H9 (cell line): ENCODE measurements at places on chromosomes 5 and 9. TPM values are rescaled to one million over a fixed set of nuclear protein-coding genes. Genes with fewer than 3 reads are reported as not detected.
A peak's percentile ranks its signal among the peaks of the same experiment; 100 is the strongest.

The HSPB3 gene
- not detected in 2 replicates for total RNA-seq

The EGFLAM gene
- 0.33 TPM in 2 replicates for total RNA-seq

The IFNA14 gene
- not detected in 2 replicates for total RNA-seq

The F12 gene
- 2.3 and 3.5 TPM in 2 replicates for total RNA-seq

The PCDHGA12 gene
- total RNA-seq, result 1.3 and 1.4 TPM in 2 replicates

The C9 gene
- not detected in 2 replicates for total RNA-seq

The YTHDC2 gene
- 18.9 and 22.5 TPM in 2 replicates for total RNA-seq

The COL15A1 gene
- total RNA-seq, result 0.15 TPM in 1 of 2 replicates, not detected in the other

The LCN6 gene
- not detected in 2 replicates for total RNA-seq

The LRRC26 gene
- total RNA-seq, result 0.55 and 0.96 TPM in 2 replicates

GRCh38 chr5:24353611-24354010 lies 291.2 kb downstream of the CDH10 start:
- H3K27ac ChIP-seq, result no peak overlapping the region
- no peaks in the 10 kb centered on the region for H3K27me3 ChIP-seq
- H3K4me3 ChIP-seq, result no peak overlapping the region
- DNase-seq, result no peak
- no peaks in the 10 kb centered on the region; the same call in 1 of the 2 replicates for H3K4me1 ChIP-seq

- H3K36me3 ChIP-seq, result peaks cover 17% of the 10 kb centered on the region
- H3K27me3 ChIP-seq, result no peaks in the 10 kb centered on the region
- DNase-seq, result no peak
- H3K27ac ChIP-seq, result no peak overlapping the region
Measured at GRCh38 chr5:173020643-173021042, 35.5 kb upstream of the CREBRF start.

DNA sequence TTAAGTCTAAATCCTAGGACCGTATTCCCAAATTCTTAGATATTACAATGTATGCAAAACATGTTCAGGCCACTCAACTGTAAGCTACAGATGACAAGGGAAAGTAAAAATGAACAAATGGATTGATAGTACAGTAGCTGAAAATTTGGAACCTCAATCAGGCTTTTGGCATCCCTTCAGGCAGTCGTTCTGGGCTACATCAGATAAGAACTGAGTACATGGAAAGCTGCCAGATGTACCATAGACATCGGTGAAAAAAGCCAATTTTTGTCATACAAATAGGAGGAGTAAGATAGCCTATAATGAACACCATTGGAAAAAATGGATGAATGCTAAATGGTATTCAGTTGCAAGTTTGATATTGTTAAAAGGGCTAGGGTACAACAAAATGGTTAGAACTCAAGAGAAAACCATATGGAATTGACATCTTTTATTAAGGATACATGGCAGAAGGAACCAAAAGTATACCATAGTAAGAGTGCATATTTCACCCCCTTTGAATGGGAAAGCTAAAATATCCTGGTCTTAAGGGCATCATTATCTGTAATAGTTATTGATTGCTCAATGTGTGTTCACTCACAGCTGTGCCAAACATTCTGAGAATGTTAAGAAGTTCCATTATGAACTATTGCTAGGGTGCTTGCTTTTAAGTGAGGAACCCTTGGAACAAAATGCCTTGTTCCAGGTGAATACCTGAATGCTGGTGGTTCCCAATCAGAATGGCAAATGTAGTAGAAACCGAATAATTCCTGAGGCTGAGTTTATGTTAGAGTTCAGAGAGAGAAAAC lies 86.4 kb downstream of the NR3C1 start:
- no peaks in the 10 kb centered on the region for H3K27me3 ChIP-seq
- DNase-seq, result no peak
- no peak overlapping the region for H3K27ac ChIP-seq
- no peak overlapping the region for H3K4me3 ChIP-seq
- H3K36me3 ChIP-seq, result peaks cover 3% of the 10 kb centered on the region; the same call in 1 of the 3 replicates

DNA sequence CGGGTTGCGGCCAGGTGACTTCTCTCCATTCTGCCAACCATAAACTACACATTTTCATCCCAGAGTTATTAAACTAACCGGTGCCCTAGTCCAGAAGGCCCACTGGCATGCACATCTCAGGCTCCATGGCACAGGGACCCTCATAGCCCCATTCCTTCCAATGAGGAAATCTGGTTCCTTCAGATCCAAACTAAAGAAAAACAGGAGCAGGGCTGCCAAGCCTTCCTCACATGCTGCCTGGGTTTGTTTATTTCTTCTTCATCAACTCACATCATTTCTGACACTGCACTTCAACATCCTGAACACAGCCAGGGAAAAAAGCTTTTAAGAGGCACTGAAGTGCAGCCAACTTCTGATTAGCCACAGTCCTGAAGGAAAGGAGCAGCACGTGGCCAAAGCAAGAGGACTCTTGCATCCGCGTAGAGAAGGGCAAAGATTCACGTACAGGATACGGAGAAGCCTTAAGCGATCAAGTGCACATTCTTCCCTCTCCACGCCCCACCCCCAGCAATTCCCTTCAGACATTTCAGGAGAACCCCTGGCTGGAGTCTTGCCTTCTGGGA lies 22.5 kb downstream of the LHFPL2 start:
- no peak for DNase-seq
- H3K4me3 ChIP-seq, result no peak overlapping the region
- H3K27ac ChIP-seq, result no peak overlapping the region
- peaks cover 52% of the 10 kb centered on the region for H3K36me3 ChIP-seq
- H3K27me3 ChIP-seq, result no peaks in the 10 kb centered on the region

- H3K4me1 ChIP-seq, result no peaks in the 10 kb centered on the region; the same call in 1 of the 2 replicates
- DNase-seq, result no peak
- no peaks in the 10 kb centered on the region for H3K36me3 ChIP-seq
- H3K27ac ChIP-seq, result no peak overlapping the region
- no peak overlapping the region for H3K4me3 ChIP-seq
Measured at GRCh38 chr9:93815677-93816076, 139.5 kb downstream of the BARX1 start.

DNA sequence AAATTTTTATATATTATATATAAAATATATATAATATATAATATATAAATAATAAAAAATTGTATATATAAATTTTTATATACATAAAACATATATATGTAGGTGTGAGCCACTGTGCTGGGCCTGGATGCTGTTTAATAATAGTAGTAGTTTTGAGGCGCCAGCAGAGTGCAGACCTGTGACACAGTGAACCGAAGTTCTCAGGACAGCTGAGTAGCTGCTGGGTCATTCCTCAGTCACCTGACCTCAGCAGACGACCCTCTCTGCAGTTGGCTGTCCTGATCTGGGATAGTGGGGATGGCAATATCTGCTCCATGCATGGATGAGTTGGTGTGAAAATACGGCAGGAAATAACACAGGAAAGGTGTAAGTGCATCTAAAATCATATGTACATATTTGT lies 3.3 kb upstream of the SNX18 start:
- no peak overlapping the region for H3K4me3 ChIP-seq
- H3K36me3 ChIP-seq, result peaks cover under 1% of the 10 kb centered on the region; the same call in 1 of the 3 replicates
- DNase-seq, result no peak
- no peak overlapping the region for H3K27ac ChIP-seq

GRCh38 chr5:134019636-134020035 lies 14.9 kb upstream of the VDAC1 start:
- H3K27ac ChIP-seq, result no peak overlapping the region
- H3K27me3 ChIP-seq, result no peaks in the 10 kb centered on the region
- H3K36me3 ChIP-seq, result no peaks in the 10 kb centered on the region
- H3K4me1 ChIP-seq, result no peaks in the 10 kb centered on the region; the same call in 1 of the 2 replicates
- DNase-seq, result no peak
- no peak overlapping the region for H3K4me3 ChIP-seq

GRCh38 chr9:99107421-99107820 lies 2.5 kb downstream of the TGFBR1 start:
- H3K27me3 ChIP-seq, result no peaks in the 10 kb centered on the region
- H3K36me3 ChIP-seq, result no peaks in the 10 kb centered on the region; the same call in 1 of the 2 replicates
- H3K27ac ChIP-seq, result no peak overlapping the region
- DNase-seq, result no peak
- H3K4me3 ChIP-seq, result no peak overlapping the region

- peaks cover 6% of the 10 kb centered on the region for H3K4me1 ChIP-seq
- no peak overlapping the region for H3K27ac ChIP-seq
- H3K36me3 ChIP-seq, result no peaks in the 10 kb centered on the region
- no peak for DNase-seq
- no peaks in the 10 kb centered on the region; the same call in 1 of the 2 replicates for H3K27me3 ChIP-seq
Measured at GRCh38 chr5:59360130-59360555, 533.4 kb downstream of the PDE4D start.

- no peaks in the 10 kb centered on the region for H3K4me1 ChIP-seq
Measured at GRCh38 chr5:56140073-56140472, 93.1 kb downstream of the ANKRD55 start.

DNA sequence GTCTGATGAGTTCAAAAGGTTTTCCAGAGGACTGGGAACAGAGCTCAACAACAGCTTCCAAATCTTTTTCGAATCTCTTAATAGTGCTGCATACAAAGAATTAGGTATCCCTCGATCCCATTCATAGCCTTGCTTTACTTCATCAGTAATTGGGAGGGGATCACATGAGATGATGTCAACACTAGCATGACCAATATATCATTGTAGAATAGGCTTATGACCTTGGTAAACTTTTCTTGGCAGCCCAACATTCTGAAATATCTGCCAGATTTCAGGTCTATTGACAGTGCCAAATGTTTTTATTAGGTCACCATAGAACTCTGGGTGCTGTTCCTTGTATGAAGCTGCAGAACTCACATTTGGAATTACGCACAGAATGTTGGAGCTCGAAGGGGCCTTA lies 228.9 kb downstream of the FGF10 start:
- H3K27ac ChIP-seq, result no peak overlapping the region
- no peak overlapping the region for H3K4me3 ChIP-seq
- H3K36me3 ChIP-seq, result peaks cover 30% of the 10 kb centered on the region
- no peak for DNase-seq

GRCh38 chr5:96316017-96316416 lies 117.0 kb downstream of the PCSK1 start:
- H3K36me3 ChIP-seq, result no peaks in the 10 kb centered on the region; the same call in 1 of the 2 replicates
- no peak overlapping the region for H3K27ac ChIP-seq
- no peaks in the 10 kb centered on the region for H3K4me1 ChIP-seq
- no peak overlapping the region for H3K4me3 ChIP-seq

- DNase-seq, result no peak
- no peaks in the 10 kb centered on the region for H3K27me3 ChIP-seq
- H3K4me3 ChIP-seq, result no peak overlapping the region
- no peaks in the 10 kb centered on the region; the same call in 1 of the 2 replicates for H3K4me1 ChIP-seq
- H3K36me3 ChIP-seq, result no peaks in the 10 kb centered on the region
Measured at GRCh38 chr5:61301341-61302199, 30.5 kb upstream of the ZSWIM6 start.

GRCh38 chr5:10579536-10580521 lies 16.0 kb downstream of the ANKRD33B start:
- H3K4me1 ChIP-seq, result peaks cover 3% of the 10 kb centered on the region; the same call in 1 of the 2 replicates
- no peaks in the 10 kb centered on the region for H3K36me3 ChIP-seq
- no peaks in the 10 kb centered on the region for H3K27me3 ChIP-seq
- H3K27ac ChIP-seq, result no peak overlapping the region

DNA sequence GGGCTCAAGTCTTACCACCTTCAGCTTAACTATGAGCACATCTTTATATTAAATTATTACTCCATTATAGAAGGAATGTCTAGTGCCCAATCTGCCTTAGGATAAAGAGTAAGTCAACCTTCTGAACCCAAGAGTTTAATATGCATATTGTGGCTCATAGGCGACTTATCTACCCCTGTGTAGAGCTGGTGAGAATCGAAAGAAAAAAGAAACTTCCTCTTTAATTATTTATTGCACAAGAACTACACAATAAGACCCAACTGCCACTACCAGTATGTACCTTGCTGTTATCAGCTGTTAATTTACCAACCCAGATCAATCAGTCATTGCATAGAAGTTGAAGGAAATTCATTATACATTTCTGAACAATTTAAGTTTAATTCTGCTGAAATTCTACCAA lies 329.1 kb upstream of the SLC24A2 start:
- peaks cover 25% of the 10 kb centered on the region for H3K36me3 ChIP-seq
- no peaks in the 10 kb centered on the region for H3K4me1 ChIP-seq
- H3K4me3 ChIP-seq, result no peak overlapping the region
- no peak overlapping the region for H3K27ac ChIP-seq
- H3K27me3 ChIP-seq, result no peaks in the 10 kb centered on the region; the same call in 1 of the 2 replicates
- DNase-seq, result no peak

- DNase-seq, result peak; percentile 29
- H3K4me3 ChIP-seq, result no peak overlapping the region
- H3K36me3 ChIP-seq, result no peaks in the 10 kb centered on the region; the same call in 1 of the 2 replicates
Measured at GRCh38 chr5:62690421-62690820, 111.8 kb downstream of the LRRC70 start.

DNA sequence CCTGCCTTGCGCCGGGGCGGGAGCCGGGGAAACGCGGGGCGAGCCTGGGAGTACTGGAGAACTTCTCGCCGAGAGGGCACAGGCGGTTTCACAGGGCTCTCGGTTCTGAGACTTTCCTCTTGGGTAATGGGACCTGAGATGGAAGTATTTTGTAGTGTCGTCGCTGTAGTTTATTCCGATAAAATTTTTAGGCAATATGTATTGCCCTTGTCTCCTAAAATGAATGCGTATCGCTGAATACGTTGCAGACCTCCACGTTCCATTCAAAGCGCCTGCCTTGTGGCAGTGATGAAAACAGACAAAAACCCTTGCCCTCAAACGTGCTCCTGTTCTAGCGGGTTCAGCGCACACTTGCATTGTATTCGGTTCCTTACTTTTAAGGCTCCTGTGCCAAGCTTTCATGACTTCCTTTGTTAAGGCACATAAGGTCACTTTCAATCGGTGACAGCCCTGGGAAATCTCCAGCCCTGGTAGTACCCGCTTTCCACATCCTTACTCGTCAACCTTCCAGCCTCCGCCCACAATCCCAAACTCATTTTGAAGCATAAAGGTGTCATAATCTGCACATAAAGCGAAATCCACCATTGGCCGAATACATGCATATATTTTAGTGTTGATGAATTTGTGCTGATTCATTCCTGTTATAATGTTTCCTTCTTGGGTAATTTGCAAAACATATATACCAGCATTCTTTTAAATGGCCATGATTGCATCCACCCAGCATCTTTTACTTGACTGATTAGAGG lies 694 bp downstream of the RMI1 start:
- H3K27ac ChIP-seq, result peak overlapping the region; percentile 75
- H3K4me1 ChIP-seq, result no peaks in the 10 kb centered on the region
- no peak for DNase-seq
- H3K36me3 ChIP-seq, result peaks cover 36% of the 10 kb centered on the region
